Activated CD4-positive, alpha-beta memory T cell treated with anti-CD3 and anti-CD28 coated beads for 36 hours (primary cell): ENCODE measurements at places on chromosomes 3 and 15. TPM values are rescaled to one million over a fixed set of nuclear protein-coding genes. Genes with fewer than 3 reads are reported as not detected.

DNA sequence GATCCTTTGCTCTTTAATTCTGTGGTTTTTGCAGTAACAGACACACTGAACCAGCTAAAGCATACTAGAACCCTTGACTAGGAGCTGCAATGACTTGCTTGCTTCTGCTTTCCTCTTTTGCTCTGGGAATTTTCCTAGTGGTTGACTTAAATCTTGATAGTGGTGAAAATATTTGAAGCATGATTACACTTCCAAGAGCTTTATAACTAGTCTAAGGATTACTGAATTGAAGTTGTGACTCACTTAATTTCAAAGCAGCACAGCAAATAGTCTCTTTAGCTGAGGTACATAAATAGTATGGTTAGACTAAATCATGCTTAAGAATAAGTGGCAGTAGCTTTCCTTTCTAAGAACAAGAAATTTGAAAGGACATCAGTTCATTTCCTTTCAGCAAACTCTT, 513.5 kb upstream of the GBE1 start:
- DNase-seq = no peak

Gene TMC3
- not detected for total RNA-seq

DNA sequence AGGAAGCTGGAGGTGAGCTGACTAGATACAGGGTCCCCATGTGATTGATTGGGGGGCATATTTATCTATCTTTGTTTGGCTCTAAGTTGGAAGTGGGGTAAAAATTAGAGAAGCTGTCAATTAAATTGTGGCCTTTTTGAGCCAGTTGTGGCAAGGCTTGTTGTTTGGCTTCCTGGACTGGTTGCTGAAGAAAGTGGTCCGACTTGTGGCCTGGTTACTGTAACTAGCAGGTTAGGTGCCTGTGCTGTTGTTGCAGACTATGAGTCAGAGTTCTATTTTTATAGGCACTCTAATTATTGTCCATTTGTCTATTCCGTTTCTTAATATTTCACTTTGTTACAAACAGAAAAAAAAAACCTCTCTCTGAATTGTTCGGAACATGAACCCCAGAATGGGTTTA, 129.1 kb upstream of the CNTN6 start:
- no peak for DNase-seq

GRCh38 chr15:68819495-68820294, 1.0 kb downstream of the ANP32A start:
- DNase-seq = peak; percentile 54

Gene RBP2
- not detected for total RNA-seq

GRCh38 chr3:80767604-80768003, 993.8 kb downstream of the GBE1 start:
- DNase-seq = no peak

Gene CKMT1A
- 0.41 TPM for total RNA-seq

Gene PPP1R14D
- not detected for total RNA-seq

Gene OR5K2
- not detected for total RNA-seq

Gene GPX1
- 177 TPM for total RNA-seq

Gene STRIT1
- not detected for total RNA-seq

DNA sequence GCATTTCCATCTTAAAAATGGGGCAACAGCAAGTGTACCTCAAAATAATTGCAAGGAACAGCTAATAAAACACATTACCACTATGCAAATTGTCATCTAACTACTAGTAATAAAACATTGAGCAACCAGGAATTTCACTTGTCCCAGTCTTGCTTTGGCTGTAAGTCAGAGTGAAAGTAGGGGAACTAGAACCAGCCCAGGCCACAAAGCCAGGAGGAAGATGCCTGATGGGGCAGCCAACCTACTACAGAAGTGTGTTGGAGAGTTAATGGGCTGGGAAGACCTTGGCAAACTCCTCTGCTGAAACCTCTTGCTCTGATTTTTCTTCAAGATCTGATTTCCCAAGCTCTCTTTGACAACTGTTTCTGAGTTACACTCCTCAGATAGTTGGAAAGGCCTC, 40.2 kb upstream of the LPP start:
- no peak for DNase-seq

GRCh38 chr3:75254685-75255084, 409.4 kb upstream of the FRG2C start:
- DNase-seq = no peak
